Hippocampal formation (tissue), 2 donors: ENCODE measurements at places on chromosomes 16 and 17.

DNA sequence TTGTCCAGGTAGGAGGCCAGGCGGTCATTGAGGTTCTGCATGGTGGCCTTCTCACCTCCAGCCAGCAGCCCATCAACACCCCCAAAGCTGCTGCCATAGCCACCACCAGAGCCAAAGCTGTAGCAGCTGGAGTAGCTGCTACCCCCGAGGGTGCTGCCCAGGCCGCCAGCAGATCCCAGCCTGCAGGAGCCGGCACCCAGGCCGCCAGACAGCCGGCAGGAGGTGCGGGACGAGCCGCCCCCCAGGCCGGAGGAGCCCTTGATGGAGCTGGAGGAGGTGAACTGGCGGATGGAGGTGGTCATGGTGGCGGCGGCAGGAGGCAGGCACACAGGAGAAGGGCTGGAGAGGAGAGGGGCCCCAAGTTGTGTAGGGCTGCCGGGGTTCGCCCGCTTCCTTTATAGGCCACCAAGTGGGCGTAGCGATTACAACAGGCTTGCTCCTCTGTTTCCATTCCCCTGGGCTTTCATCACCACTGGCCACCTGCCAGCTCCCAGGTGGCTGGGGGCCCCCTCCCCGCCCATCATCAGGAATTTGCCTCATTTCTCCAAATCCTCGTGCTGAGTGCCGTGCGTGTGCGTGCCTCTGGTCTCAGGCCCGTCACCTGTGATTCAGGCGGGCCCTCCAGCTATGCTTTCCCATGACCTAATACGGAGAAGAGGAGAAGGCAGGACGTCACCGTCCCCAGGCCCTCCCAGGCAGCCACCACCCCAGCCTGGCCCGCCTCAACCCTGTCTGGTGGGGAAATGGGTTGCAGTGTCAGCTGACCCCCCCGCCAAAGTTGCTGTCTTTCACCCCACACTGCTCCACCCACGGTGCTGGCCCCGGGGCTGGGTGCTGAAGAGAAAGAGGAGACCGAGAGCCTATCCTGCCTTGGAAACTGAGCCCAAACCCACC, at the start of gene KRT17:
TSS of gene KRT17 (minus strand) at position 368 of the 894 bp plus-strand sequence. CDS start at position 302, 66 bp downstream.
- no peak for DNase-seq

DNA sequence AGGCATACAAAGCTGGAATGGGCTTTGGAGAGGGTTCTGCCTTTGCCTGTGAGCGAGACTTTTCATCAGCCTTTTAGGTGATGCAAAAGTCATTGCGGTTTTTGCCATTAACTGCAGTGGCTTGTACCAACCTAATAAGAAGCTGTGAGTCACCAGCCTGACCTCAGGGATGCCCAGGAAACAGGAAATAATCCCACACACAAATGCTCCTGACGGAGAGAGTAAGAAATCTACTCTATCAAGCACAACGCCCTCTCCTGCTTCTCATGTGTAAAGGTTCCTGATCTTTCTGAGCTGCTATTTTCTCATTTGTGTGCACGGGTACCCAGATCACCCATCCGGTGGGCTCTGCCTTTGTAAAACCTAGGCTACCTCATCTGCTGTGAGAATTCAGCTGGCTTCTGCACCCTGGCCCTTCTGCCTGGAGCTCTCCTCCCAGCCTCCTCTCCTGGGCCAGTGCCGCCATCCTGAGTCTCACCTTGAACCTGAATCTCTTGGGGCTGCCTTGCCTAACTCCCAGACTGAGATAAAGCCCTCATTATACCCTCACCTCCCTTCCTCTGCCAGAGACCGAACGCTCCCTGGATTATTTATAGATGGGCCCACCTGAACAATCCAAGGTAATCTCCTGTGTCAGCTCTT, 299.7 kb downstream of the C16orf95 start:
- DNase-seq: no peak

DNA sequence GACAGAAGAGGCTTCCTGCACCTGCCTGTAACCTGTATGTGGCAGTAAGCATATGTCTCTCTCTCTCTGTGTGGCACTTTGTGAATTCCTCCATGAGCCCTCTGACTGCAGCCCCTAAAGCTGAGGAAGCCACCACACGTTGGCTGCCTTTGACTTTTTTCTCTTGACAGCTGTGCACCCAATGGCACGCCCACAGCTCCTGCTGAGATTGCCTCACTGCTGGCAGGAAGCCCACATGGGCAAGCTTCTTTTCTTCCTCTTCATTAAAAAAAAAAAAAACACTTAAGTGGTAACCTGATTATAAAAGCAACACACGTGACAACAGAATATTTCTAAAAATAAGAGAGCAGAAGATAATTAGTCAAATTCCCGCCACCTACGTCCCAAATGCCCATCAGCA, 34.0 kb upstream of the PIRT start:
- DNase-seq: no peak

DNA sequence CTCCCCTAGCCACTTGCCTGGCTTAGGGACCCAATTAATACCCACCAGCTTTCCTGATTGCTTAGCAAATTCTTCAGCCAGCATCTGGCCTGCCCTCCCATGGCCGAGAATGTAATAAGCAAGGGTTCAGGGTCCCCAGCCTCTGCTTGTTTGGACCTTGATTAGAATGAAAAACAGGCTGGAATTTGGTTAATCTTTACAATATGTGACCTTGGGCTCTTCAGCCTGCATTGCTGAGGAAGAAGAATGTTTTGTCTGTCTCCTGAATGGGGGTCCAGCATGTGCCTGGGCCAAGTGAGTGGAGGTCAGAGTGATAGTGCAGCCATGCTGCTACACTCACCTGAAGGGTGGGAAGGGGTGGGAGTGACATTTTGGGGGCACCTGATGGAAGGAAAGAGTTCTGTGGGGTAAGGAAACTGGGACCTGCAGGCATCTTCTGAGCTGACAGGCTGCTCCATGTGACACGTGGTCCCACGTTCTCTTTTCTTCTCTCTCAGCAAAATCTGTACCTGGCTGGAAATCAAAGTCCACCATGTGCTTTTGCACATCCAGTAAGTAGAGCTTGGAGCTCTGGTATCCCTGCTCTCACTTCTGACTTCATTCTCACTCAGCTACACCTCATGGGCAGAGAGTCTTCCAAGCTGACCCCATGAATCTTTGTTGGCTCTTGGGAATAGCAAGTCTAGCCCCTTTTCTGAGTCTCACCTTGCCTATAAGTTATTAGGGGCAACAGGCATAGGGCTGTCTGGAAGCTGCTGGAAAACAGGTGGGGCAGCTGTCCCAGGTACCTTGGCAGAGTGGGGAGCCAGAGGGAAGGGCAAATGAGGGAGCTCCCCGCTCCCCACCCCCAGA, 5.3 kb downstream of the TMEM106A start:
- DNase-seq: no peak

- DNase-seq: no peak
These were observed 12.2 kb upstream of the SLX4 start for GRCh38 chr16:3623642-3624041.

- no peak for DNase-seq
These were observed 24.1 kb upstream of the DYNLL2 start for GRCh38 chr17:58059141-58059540.

DNA sequence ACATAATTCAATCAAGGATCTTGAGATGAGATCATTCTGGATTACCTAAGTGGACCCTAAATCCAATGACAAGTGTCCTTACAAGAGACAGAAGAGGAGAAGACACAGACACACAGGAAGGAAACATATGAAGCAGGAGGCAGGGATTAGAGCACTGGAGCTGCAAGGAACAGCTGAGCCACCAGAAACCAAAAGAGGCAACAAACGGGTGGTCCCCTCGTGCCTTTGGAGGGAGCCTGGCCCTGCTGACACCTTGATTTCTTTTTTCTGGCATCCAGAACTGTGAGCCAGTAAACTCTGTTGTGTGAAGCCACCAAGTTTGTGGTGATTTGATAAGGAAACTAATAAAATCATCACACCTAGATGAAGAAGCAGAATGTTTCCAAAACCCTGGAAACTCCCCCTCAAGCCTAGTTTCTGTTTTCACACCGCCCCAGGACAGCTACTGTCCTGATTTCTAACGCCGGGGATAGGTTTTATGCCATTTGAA, 115.2 kb downstream of the PITPNC1 start:
- no peak for DNase-seq

- no peak for DNase-seq
These were observed 62.3 kb downstream of the MARCHF10 start for GRCh38 chr17:62745806-62746205.

GRCh38 chr17:15931394-15931793, 13.5 kb upstream of the ADORA2B start:
- no peak for DNase-seq

GRCh38 chr16:82756283-82756599, 129.5 kb downstream of the CDH13 start:
- DNase-seq: no peak

DNA sequence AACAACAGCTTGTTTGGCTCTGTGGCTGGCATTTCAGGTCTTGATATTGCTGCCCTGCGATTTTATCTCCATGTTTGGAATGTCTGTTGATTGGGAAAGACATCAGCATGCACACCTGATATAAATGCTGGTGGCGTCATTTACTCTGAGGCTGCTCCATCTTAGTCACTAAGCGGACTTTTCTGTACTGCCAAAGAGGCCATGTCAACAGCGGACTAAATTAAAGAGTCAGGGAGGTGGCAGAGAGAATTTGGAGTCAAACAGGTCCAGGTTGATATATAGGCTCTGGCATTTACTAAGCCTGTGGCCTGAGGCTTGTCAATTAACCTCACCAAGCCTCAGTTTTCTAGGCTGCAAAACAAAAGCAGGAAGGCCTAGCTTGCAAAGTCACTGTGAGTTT, 6.2 kb downstream of the RBFOX1 start:
- DNase-seq: no peak
